NT2/D1 (cell line): ENCODE measurements at places on chromosomes 13 and 19.

DNA sequence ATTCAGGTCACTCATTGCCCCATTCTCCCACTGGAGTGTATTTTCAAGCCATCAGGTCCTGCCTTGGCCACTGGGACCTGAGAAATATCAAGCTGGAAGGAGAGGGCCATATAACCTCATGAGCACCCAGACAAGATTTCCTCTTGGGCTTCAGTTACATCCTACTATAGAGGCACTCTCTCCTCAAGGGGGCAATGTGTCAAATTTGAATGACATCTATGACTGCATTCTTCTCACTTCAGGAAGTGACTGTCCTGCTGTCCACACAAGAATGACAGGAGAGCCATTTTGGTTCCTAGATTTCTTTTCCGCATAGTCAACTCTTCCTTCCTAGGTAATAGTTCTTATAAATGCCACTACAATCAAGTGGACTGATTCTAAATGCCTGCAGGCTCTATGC lies 416.2 kb downstream of the DIAPH3 start:
- no peak for DNase-seq

DNA sequence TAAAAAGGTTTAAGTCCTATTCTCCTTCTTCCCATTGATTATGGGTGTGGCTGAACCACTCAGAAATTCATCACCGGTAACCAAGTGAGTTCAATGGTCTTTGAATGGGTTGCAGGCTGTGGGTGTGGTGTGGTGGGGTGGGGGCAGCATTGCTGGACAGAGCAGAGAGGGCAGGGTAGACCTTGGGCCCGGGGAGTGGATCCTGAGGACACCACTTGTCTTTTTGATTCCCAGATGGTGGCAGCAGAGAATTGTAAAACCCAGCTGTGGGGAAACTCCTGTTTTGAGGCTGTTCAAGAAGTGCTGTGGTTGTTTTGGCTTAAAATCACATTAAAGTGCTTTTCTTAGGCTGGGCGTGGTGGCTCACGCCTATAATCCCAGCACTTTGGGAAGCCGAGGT lies 45.8 kb upstream of the RGCC start:
- DNase-seq, result peak; percentile 20

GRCh38 chr13:37226971-37227370 lies 121.5 kb upstream of the CSNK1A1L start:
- DNase-seq, result no peak

DNA sequence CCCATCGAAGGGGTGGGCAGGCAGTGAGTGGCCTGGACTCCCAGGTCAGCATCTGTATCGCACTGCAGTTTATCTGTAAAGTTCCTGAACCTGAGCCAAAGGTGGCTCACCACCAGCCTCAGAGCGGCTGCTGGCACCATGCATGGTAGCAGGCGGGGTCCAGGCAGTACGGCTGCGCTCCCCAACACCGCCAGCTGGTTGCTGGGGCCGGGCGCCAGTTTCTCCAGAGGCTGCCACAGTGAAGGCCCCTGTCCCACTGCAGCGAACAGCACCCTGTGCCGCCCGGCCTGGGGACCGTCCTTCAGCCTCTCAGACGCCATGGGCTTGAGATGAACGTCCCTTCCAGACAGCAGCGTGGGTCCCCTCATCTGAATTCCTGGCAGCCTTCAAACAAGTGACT lies 109.8 kb downstream of the KDM4B start:
- DNase-seq, result no peak

DNA sequence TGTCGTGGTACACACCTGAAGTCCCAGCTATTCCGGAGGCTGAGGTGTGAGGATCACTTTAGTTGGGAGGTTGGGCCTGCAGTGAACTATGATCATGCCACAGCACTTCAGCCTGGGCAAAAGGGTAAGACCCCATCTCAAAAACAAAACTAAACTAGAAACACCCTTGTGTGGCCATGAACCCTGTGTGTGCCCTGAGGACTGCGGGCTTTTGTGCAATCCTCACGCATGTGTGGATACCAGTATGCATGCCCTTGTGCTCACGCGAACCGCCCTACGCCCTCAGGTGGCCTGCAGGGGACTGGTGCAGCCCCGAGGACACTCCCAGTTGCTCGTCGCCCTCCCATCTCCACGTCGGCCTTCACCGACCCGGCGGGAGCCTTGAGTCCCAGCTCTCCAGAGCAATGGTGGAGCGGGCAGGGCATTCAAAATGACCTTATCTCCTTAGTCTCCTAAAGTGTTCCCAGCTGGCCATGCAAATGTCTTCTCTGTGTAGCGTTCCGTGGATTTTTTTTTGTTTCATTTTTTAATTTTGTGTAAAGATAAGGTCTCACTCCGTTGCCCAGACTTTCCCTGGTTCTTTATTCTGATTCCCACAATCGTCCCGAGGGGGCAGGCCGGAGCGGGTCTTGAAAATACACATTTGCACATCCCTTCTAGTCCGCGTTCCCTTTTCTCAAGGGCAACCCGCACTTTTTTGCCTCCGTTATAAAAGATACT lies 868 bp upstream of the EGLN2 start:
- peak; percentile 58 for DNase-seq

- DNase-seq, result no peak
Measured at GRCh38 chr13:72317346-72318109, 409.9 kb downstream of the MZT1 start.

GRCh38 chr19:49328741-49329140 lies 3.8 kb upstream of the SLC6A16 start:
- no peak for DNase-seq

DNA sequence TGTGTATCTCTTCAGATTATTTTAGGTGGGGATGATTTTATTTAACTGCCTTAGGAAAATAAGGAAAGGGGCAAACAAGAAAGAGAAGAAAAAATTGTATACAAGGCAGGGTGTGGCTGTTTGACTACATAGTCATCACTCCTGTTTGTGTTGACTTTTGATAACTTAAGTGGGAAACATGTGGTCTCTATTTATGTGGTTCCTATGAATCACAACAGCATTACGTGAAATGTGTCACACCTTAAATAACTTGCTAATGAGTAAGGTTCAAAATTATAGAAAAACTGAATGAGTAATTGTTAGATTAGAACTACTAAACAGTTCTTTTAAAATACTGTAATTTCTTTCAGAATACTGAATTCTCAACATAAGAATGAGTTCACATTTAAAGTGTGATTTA lies 69.3 kb downstream of the LMO7 start:
- no peak for DNase-seq

DNA sequence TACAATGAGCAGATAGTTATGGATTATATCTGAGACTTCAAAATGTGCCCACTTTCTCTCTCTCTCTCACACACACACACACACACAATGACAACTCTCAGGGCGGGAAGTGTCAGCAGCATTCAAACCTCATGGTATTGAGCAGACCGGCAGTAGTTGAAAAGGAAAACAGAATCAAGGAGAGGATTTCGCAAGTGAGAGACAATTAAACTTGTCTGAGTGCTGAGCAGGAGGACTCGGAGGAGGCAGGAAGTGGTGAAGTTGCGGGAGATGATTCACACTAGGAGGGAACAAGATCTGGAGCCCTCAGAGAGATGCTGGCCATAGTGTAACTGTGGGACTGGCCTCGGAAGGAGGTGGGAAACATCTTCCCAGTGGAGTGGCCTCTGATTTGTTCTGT lies 353.1 kb downstream of the EFNB2 start:
- DNase-seq, result no peak

DNA sequence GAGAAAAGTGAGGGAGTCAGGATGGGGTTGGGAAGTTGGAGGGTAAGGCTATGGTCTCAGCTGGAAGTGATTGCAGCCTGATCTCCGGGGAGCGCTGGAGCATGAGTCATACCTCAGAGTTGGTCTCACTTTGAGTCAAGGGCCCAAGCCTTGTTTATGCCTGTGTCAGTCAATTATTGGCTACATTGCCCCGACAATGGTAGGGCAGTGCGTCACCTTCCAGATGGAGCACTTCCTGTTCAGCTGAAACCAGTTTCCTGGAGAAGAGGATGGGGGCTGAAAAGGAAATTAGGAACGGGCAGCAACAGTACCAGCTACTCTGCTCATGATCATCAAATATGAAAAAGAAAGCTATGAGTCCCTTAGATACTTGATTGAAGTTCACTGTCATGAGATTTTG lies 60.4 kb downstream of the ADGRE1 start:
- DNase-seq, result no peak

DNA sequence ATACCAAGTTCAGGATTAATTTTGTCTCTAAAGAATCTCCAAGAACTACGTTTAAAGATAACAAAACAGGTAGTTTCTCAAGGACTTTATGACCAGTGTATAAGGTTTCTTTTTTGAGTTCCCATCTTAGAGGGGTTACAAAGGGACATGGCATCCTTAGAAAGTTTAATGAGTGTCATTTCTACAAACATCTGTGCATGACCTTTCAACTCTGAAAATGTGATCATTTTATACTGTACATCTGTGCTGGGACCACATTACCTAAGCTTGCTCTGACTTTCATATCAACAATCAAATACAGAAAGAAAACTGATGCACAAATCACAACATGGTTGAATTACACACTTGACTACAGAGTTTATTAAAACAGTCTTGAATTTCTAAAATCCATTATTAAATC lies 37.1 kb downstream of the KLF12 start:
- DNase-seq, result no peak

DNA sequence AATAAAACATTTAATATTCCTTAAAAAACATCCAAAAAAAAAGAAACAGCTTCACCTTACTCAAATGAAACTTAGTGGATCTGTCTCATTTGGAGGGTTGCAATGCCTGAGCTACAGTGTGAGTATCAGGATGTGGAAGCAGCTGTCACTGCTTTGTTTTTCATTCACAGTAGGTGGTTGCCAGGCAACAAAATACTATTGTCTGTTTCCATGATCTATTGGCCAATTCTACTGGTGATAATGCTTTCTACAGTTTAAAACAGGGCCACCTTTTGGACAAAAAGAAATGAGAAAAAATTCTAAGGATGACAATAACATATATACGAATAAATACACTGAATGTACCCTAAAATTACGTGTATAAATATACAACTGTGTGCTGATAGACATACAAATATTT lies 3.0 kb downstream of the ENOX1 start:
- no peak for DNase-seq

- peak; percentile 57 for DNase-seq
Measured at GRCh38 chr19:1825909-1826556, 14.0 kb upstream of the ATP8B3 start.

DNA sequence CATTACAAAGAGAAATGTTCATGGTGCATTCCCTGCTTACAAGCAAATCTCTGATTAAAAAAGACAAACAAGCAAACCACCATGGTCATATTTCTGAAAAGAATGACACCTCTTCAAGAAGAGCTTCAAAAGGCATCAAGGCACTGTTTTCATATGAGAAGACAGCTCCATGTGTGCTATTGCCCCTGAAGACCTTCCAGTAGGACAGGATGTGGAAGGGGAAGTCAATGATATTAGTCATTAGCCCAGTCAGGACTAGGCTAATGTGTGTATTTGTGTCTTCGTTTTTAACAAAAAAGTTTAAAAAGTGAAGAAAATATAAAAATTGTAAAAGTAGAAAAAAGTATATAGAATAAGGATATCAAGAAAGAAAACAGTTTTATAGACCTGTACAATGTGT lies 534.7 kb upstream of the ARGLU1 start:
- DNase-seq, result no peak

DNA sequence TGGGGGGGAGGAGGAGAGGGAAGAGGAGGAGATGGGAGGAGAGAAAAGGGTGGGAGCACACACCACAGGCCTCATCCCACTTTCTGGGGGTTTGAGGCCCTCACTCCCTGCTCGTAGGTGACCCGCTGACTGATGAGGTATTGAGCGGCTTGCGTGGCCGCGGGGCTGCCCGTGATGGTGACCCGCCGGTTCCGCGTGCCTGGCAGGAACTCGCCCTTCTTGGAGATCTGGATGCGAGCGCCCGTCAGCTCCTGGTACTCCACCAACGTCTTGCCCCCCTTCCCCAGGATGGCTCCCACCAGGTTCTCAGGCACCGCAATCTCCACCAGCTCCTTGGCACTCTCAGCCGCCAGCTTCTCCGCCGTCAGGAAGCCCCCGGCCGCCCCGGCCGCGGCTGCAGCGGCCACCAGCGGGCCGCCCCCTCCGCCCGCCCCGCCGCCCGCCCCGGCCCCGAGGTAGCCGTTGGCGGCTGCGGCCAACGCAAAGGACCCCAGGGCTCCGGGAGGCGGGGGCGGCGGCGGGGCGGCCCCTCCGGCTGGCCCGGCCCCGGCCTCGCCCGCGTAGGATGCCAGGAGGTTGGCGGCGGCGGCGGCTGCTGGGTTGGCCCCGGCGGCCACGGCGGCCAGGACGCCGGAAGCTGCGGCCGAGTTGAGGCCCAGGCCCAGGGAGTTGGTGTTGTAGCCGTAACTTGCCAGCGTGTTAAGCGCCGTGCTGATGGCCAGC lies 25.4 kb upstream of the NANOS2 start:
- no peak for DNase-seq

DNA sequence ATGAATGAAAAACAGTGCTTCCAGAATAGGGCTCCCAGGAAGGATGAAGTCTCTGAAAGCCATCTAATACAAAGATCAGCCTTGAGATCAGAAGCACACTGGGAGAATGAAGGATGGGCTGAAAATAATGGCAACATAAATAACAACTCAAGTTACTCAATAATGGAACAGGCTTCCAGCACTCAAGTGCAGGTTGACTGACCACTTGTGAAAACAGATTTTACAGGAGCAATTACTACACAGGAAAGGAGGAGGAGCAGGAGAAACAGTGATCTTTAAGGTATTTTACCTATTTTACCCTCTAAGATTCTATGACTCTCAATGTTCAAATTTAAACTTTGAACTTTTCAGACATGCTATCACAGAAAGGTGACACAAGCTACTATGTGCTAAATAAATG lies 106.0 kb downstream of the USP12 start:
- DNase-seq, result no peak

DNA sequence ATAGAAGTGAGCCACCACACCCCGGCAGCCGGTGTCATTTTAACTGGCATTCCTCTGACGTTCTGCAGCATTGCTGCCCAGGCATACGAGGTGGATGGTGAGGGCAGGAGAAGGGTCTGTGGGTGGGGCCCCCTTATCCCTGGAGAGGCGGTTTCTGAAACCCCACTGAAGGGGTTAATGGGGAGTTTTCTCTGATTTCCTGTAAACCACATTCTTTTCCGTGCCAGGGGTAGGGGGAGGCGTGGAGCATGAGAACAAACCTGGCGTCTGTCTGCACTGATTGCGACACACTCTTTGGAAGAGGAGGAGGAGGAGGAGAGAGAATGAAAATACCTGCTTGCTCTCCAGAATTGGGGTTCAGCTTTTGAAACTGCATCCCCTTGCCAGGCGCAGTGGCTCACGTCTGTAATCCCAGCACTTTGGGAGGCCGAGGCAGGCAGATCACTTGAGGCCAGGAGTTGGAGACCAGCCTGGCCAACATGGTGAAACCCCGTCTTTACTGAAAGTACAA lies 2.7 kb upstream of the C3 start:
- no peak for DNase-seq
